ENCODE measurements at places on chromosomes 5 and 9.

DNA sequence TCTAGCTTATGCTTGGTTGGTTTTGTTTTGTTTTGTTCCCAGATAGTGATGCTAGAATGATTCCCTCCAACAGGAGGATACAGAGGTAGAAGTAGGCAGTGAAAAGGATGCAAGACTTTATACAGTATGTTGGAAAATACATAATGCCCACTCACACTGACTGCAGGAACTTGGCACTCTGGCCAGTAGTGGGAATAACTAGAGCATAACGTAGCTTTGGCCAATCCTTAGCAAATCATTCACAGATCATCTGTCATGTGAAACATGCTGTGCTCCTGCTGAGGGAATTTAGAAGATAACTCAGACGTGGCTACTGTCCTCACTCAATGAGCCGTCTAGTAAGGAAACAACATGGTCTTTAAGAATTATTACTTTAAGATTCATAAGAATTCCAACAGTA, 13.5 kb downstream of the CFAP90 start:
- no peak for DNase-seq

DNA sequence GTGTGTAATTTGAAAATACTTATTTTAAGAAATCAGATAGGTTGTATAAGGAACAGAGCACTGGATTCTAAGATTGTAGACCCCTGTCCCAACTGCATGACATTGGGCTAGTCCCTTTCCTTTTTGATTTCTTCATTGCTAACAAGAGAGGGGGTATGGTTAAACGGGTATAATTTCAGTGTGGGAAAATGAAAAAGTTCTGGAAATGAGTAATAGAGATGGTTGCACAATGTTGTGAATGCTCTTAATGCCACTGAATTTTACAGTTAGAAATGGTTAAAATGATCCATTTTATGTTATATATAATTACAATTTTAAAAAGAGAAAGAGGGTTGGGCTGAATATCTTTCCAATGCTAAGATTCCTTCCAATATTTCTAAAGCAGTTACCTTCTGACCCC, 103.3 kb upstream of the LHFPL2 start:
- no peak for DNase-seq

DNA sequence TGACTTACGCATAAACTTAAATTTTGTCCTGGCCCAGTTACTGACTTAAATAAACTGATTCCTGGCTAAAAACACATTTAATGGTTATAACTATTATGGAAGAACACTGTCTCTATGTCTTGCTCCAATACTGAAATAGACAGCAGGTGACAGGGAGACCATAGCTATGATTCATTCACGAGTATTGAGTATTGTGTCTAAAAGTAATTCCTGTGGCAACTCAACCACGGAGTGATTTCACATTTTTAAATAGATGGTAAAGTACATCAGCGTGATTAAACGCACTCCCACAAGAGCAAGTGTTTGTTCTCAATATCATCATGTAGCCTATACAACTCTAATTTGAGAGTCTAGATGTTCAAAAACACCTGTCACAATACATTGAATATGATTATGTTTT, 35.9 kb upstream of the PCSK1 start:
- DNase-seq = no peak

DNA sequence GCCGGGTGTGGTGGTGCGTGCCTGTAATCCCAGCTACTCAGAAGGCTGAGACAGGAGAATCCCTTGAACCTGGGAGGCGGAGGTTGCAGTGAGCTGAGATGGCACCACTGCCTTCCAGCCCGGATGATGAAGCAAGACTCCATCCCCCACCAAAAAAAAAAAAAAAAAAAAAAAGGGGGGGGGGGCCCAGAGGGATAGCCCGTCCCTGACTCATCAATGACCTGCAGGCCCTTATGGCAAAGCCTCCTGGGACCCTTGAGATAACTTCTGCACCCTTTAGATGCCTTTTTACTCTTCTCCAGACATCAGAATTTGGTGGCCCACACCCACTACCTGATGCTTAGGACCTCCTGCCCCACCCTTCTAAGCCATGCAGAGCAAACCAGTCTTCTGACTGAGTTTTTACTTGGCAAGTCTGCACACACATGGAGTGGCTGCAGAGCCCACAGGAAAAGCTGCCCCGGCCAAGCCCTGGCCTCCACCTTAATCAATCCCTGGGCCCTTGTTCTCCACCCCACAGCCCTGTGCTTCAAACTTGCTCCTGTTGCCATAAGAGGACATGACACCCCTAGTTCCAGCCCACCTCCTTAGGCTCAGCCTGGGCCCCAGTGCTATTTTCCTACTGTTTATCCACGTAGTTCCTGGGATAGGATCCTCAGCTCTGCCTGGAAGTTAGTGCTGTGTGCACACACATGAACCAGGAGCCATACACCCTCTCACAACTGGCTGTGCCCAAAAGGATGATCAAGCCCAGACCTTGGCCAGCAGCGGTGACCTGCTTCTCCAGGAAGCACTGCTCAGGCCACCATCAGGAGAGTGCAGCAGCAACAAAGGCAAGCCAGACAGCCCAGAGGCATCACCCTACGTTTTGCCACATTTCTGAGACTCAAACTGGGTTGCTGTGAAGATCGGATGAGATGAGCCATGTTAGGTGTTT, 5.1 kb downstream of the MGAT1 start:
- no peak for DNase-seq

- no peak for DNase-seq
Measured at GRCh38 chr5:98938464-98938863, 9.7 kb upstream of the CHD1 start.
